Left renal cortex interstitium (tissue), 4 donors: ENCODE measurements at places on chromosomes 16 and 17. TPM values are rescaled to one million over a fixed set of nuclear protein-coding genes. Genes with fewer than 3 reads are reported as not detected.

The TVP23A gene
- polyA plus RNA-seq: 5.0 TPM

The TBX6 gene
- polyA plus RNA-seq: 1.9 TPM

The NEUROD2 gene
- polyA plus RNA-seq: not detected

The CSH2 gene
- 0.82 TPM for polyA plus RNA-seq
